ENCODE measurements at places on chromosomes 2 and 18.
A peak's percentile ranks its signal among the peaks of the same experiment; 100 is the strongest.

DNA sequence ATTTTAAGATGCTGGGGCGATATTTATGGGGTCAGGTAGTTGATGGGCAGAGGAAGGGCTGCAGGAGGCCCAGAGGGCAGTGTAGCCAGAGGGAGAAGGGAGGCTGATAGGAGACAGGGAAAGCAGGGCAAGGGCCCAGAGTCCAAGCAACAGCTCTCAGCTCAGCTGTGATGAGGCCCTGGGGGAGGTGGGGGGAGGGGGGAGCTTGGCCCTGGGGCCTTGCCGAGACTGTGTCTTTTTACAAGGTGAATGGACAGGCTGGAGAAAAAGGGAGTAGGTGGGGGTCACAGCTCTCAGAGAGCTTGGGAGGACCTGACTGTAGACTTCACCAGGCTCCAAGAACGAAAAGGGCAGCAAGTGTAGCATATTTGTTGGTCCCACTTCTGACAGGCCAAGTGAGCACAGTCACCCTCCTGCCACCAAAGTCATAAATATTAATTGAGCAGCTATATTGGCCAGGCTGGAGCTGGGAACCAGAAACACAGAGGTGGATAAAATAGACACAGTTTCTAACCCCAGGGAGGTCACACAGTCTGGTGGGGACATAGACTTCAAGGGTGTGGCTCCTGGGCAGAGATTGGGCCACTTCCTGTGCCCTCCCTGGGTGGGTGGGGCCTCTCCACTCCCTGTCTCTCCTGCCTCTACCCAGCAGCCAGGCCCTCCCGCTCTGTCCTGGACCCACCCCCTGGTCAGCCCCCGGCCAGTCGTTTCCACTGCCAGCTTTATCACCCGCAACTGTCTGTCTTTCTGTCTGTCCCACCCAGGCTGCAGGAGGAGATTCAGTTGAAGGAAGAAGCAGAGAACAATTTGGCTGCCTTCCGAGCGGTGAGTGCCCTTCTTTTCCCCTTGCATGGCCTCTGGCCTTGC lies 1.4 kb downstream of the DES start:
- peak overlapping the region; percentile 87 for H3K27ac ChIP-seq
- no peaks in the 10 kb centered on the region for H3K4me1 ChIP-seq
- no peaks in the 10 kb centered on the region for H3K36me3 ChIP-seq
- H3K4me3 ChIP-seq: peak overlapping the region; percentile 77
- H3K27me3 ChIP-seq: peaks cover 22% of the 10 kb centered on the region
- peak; percentile 57 for ATAC-seq

- ATAC-seq: no peak
- H3K4me1 ChIP-seq: no peaks in the 10 kb centered on the region
- no peak overlapping the region for H3K4me3 ChIP-seq
- H3K36me3 ChIP-seq: no peaks in the 10 kb centered on the region
Measured at GRCh38 chr18:38948436-38948835, 1382.8 kb upstream of the CELF4 start.

DNA sequence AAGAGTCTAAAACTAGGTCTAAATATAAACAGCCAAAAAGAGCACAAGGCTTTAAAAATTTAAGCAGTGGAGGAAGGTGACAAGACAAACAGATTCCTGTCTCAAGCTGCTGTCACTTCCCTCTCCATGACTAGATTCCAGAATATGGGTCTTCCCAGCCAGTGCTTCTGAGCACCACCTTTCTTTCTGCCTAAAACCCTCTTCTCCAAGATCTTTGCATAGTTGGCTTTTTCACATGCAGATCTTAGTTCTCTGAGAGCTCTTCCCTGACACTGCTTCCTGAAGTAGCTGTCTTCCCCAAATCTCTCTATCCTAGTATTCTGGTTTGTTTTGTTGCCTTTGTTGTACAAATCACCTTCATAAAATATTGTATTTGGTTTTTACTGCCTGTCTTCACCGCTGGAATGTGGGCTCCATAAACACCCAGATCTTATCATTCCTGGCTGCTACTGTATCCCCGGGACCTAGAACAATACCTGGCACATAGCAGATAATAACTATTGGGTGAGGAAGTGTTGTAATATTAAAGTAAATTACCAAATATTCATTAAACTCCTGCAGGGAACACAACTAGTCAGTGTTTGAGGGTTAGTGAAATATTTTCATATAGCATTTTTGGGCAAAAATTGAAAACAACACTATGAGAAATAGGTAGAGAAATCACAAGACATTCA lies 150.2 kb downstream of the CCDC85A start:
- ATAC-seq: no peak
- no peak overlapping the region for H3K27ac ChIP-seq
- no peaks in the 10 kb centered on the region for H3K36me3 ChIP-seq
- H3K4me3 ChIP-seq: no peak overlapping the region
- H3K4me1 ChIP-seq: no peaks in the 10 kb centered on the region

DNA sequence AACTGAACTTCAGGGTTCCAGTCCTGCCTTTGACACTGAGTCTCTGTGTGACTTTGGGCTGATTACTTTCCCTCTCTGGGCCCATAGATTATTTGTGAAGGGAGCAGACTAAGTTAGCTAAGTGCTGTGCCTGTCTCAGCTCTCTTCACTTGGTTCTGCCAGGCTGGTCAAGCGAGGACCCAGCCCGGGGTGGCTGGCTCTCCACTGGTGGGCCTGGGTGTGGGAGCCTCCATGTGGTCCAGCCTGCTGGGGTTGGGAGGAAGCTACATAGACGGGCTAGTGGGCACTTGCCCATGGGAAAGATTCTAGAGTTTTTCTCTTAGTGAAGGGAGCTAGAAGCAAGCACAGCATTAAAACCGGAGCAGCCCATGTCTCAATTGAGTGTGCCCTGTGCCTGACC lies 59.0 kb downstream of the DYSF start:
- no peak for ATAC-seq
- H3K4me1 ChIP-seq: no peaks in the 10 kb centered on the region
- H3K36me3 ChIP-seq: peaks cover 37% of the 10 kb centered on the region
- H3K27me3 ChIP-seq: no peaks in the 10 kb centered on the region

- H3K4me3 ChIP-seq: peak overlapping the region; percentile 85
- no peaks in the 10 kb centered on the region for H3K36me3 ChIP-seq
- ATAC-seq: no peak
- H3K27ac ChIP-seq: peak overlapping the region; percentile 95
- H3K27me3 ChIP-seq: no peaks in the 10 kb centered on the region
Measured at GRCh38 chr2:71332435-71332796, 834 bp downstream of the ZNF638 start.

DNA sequence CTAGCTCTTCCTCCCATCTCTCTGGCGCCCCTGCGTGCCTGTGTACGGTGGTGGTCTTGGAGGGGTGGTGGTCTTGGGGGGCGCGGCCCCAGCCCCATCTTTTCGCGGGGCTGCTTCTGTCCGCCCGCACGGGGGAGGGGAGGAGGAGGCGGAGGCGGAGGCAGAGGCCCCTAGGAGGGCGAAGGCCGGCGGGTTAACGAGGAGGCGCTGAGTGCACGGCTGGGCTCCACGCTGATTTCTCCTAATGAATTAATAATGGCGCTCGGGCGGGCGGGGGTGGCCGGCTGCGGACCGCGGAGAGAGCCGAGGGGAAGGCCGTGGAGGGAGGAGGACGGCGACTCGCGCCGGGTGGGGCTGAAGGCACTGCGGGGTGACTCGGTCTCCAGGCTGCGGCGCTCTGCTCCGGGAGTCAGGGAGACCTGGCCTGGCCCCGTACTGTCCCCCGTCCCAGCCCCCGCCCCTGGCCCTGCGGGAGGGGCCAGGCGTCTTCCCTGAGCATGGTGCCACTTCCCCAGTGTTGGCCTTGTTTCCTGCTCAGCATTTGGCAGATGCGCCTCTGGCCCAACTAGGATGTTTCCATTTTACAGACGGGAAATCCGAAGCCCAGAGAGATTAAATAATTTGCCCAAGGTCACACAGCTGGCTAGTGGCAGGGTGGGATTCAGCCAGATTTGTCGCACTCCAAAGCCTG lies 6.0 kb downstream of the GAREM2 start:
- H3K4me1 ChIP-seq: peaks cover 10% of the 10 kb centered on the region
- no peaks in the 10 kb centered on the region for H3K36me3 ChIP-seq
- H3K27me3 ChIP-seq: peaks cover 35% of the 10 kb centered on the region
- ATAC-seq: peak; percentile 66

- peaks cover 47% of the 10 kb centered on the region for H3K27me3 ChIP-seq
- H3K4me1 ChIP-seq: no peaks in the 10 kb centered on the region
- no peak for ATAC-seq
- H3K36me3 ChIP-seq: no peaks in the 10 kb centered on the region
Measured at GRCh38 chr2:218010984-218011652, 8.3 kb upstream of the TNS1 start.

- H3K4me3 ChIP-seq: no peak overlapping the region
- ATAC-seq: no peak
- peak overlapping the region; percentile 25 for H3K27ac ChIP-seq
- H3K27me3 ChIP-seq: no peaks in the 10 kb centered on the region
- H3K36me3 ChIP-seq: no peaks in the 10 kb centered on the region
- peaks cover 54% of the 10 kb centered on the region for H3K4me1 ChIP-seq
Measured at GRCh38 chr2:197306696-197307040, 3.9 kb downstream of the ANKRD44 start.

DNA sequence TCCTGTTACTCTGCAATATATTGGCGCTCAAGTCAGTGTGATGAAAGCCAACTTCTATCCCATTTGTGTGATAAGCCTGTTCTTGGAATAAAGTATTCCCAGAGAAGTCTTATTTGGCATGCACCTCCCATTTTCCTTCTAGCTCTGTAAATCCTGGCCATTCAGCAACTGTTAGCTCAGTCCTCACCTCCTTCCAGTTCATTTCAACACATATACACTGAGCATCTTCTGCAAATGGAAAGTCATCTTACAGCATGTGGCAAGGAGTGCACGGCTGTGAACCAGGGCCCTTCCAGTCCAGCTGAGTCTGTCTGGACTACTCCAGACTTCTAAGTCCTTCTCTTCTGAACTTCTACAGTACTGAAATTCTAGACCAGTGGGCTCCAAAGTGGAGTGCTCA lies 53.1 kb downstream of the SPATS2L start:
- H3K27ac ChIP-seq: no peak overlapping the region
- no peaks in the 10 kb centered on the region for H3K36me3 ChIP-seq
- peak; percentile 53 for ATAC-seq
- no peaks in the 10 kb centered on the region for H3K27me3 ChIP-seq
- H3K4me1 ChIP-seq: peaks cover 20% of the 10 kb centered on the region

DNA sequence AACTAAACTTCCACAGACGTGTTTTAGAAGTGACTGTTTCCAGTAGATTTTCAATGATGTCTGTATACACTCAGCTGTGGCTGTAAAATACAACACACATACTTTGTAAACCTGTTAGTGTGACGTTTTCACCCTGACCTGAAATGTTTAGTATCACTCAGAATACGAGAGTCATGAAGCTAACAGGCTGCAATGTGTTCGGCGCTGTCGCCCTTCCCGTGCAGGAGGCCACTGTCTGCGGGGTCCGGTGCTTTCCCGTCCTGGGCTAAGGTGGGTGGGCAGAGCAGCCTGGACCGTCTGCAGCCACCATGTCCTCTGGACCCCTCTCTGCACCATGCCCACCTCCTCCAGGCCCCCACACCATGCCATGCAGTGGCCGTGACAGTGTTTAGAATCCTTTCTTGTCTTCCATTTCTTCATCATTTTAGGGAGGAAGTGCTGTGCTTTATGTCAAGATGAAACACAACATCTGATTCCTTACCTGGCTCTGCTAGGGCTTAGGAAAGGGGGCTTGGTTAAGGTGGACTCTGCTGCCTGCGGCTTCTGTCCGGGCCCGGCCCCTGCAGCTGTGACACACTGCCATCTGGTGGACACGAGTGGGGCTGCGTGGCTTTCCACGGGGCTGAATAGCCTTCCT lies 53.8 kb upstream of the RBM44 start:
- H3K27ac ChIP-seq: no peak overlapping the region
- no peak overlapping the region for H3K4me3 ChIP-seq
- no peaks in the 10 kb centered on the region for H3K27me3 ChIP-seq

DNA sequence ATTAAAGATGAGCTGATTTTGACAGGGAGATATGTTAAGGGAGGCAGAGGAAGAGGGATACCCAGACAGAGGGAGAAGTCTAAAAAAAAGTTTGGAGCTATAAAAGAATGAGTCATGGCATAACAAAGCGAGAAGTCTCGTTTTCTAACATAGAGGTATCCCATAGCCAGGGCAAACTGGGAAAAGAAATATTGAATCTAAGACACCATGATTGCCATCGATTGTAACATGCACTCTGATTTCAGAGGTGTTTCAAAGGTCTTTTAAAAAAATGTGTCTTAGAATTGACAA lies 110.7 kb downstream of the MDH1 start:
- peak overlapping the region; percentile 44 for H3K27ac ChIP-seq
- H3K27me3 ChIP-seq: no peaks in the 10 kb centered on the region
- H3K4me3 ChIP-seq: no peak overlapping the region

- H3K4me3 ChIP-seq: no peak overlapping the region
- H3K27ac ChIP-seq: no peak overlapping the region
- no peaks in the 10 kb centered on the region for H3K4me1 ChIP-seq
- no peak for ATAC-seq
Measured at GRCh38 chr2:219916281-219916680, 288.9 kb downstream of the SLC4A3 start.

DNA sequence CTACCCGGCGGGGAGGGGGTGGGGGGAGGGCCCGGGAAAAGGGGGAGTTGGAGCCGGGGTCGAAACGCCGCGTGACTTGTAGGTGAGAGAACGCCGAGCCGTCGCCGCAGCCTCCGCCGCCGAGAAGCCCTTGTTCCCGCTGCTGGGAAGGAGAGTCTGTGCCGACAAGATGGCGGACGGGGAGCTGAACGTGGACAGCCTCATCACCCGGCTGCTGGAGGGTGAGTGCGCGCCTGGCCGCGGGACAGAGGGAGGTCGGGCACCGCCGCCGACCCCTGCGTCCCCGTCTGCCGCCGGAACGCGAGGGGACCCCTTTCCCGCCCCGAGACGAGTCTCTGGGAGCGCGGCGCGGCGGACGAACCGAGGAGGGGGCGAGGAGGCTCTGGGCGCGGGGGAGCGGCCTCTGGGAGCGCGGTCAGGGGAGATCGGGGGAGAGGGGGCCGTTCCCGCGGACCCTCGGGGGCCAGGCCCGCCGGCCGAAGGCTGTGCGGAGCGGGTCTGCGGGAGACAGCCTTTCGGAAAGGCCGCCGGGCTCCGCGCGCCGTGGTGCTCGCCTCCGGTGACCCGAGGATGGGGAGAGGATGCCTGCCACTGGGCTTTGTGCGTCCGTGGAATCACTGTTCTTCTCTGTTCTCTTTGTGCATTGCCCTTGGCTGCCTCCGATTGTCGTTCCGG lies 463 bp downstream of the PPP1CB start:
- peak; percentile 34 for ATAC-seq
- peaks cover 13% of the 10 kb centered on the region for H3K4me1 ChIP-seq
- H3K4me3 ChIP-seq: peak overlapping the region; percentile 88
- no peaks in the 10 kb centered on the region for H3K36me3 ChIP-seq

DNA sequence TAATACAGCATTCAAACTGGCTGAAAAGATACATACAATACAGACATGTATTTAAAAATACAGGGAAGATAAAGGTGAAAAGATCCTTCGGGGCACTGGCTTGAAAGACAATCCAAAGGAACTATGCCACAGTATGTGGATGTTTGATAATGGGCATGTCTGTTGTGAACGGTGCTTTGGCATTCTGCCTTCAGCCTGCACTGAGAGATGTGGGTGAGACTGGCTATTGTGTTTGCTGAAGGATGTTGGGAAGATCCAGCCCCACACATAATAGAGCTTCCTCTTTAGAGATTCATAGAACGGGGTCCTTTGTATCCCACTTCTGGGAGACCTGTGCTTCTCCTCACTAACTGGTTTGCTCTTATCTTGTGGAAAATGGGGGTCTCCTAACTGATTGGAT lies 65.1 kb upstream of the CXCR4 start:
- no peaks in the 10 kb centered on the region for H3K27me3 ChIP-seq
- no peaks in the 10 kb centered on the region for H3K4me1 ChIP-seq
- no peak overlapping the region for H3K4me3 ChIP-seq
- no peak overlapping the region for H3K27ac ChIP-seq

Data from gastroesophageal sphincter (tissue), 4 donors.